ENCODE measurements at places on chromosomes 2 and 18.

DNA sequence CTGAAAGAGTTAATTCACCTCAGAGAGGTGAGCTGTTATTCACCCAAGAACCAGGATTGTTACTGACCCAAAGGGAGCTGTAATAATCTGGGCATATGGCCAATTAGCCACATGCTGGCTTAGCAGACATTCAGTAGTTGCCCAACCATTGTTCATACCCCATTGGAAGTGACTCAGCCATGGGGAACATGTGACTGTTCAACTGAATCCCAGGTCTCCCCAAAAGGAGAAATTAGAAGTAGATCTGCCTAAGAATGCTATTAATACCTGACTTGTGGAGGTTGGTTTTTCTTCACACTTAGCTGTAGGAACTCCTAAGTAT lies 272.6 kb upstream of the UBE2E3 start:
- no peak for DNase-seq

- peak; percentile 83 for DNase-seq
These were observed 56.2 kb downstream of the ZCCHC2 start for GRCh38 chr18:62578980-62579511.

- no peak for DNase-seq
These were observed 360.1 kb upstream of the RND3 start for GRCh38 chr2:150847578-150847977.

DNA sequence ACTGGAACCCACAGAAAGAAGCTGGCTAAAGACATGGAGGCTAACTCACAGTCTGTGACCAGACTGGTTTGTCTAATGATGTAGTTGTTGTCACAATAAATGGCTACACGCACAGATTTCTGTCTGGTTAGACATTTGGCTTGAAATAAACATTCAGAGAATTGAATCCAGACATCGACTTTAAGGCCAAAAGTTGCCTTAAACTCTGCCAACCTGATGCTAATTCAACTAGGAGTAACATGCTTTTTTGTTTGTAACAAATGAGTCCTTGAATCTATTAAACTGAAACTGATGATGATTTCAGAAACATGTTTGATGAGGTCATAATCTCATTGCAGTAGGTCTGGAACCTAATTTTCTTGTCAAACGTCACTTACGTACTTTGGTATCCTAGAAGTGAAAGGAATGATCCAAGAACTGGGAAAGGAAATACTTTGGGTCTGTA lies 123.8 kb downstream of the ERBB4 start:
- DNase-seq: no peak

- no peak for DNase-seq
These were observed 14.9 kb upstream of the ITM2C start for GRCh38 chr2:230849633-230850357.

DNA sequence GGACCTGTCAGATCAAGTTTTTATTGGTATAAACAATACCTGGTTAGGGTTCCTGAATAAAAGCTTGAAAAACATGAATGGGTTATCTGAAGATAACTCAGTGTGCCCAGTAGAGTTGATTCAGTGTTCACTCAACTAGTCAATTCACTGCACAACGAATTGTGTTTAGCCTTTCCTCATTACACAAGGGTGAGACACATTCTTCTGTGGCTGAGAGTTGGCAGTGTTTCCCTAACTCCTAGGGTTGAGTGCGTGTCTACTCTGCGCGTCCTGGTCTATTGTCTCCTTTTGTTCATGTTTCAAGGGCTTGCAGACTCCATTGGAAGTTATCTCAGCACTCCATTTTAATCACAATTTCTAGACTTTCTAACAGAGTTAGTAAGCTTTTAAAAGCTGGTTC lies 32.8 kb upstream of the TMEM178A start:
- no peak for DNase-seq

Measured in lung (tissue), 17 donors.